Stimulated activated CD8-positive, alpha-beta memory T cell treated with anti-CD3 and anti-CD28 coated beads, Interleukin-7, amount 100 ng/mL, for 4 hours (primary cell): ENCODE measurements at places on chromosomes 12 and 14.

- no peak for DNase-seq
Measured at GRCh38 chr14:92647797-92648279, 100.6 kb downstream of the LGMN start.

GRCh38 chr12:25784669-25785068 is 173.8 kb upstream of the RASSF8 start:
- DNase-seq = no peak

GRCh38 chr14:96086574-96087077 is 47.5 kb downstream of the C14orf132 start:
- DNase-seq = no peak

DNA sequence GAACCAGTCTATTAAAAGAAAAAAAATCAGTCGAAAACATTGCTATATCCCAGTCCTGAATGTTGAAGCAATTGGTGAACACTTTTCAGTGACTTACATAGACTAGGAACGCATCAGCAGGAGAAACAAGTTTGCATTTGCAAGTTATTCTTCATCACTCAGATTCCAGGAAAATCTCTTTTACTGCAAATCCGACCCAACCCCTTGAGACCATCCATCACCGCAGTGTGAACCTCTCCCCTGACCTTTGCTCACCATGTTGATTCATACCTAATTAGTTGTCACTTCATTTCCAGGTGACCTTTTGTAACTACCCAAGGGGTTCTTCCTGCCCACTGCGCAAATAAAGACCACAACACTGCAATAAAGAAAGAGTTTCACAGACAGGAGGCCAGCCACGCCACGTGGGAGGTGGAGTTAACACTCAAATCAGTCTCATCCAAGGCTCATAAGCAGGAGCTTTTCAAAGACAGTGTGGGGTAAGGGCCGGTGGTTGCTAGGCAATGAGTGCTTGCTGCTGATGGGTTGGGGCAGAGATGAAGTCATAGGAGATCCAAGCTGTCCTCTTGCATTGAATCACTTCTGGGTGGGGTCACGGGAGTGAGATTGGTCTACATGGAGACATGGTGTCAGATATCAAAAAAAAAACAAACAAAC is 241.3 kb upstream of the TMEM132C start:
- no peak for DNase-seq

- no peak for DNase-seq
Measured at GRCh38 chr12:55675666-55676065, 32.0 kb downstream of the ITGA7 start.

DNA sequence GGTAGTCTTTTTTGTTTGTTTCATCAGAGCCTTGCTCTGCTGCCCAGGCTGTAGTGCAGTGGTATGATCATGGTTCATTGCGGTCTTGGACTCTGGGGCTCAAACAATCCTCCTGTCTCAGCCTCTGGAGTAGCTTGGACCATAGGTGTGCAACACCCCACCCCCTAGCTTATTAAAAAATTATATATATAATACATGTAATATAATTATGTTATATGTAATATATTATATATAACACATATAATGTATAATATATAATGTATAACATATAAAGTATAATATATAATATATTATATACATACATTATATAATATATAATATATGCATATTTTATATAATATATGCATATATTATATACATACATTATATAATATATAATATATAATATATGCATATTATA is 21.8 kb downstream of the LHX5 start:
- DNase-seq = no peak

DNA sequence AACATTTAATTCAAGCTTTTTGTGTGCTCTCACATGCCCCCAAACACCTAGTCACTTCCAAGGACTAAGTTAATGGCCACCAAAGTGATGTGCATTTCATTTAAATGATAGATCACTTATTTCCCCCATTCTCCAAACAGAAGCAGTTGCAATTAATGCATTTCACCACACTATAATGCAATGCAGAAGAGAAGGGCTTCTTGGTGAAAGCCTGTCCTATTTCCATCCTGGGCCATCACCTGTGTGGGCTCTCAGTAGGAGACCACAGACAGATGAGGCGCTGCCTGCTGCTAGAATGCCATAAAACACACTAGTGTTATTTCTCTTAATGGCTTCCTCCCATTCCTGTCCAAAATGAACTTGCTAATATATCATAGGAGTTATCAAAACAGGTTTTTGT is 151.2 kb downstream of the GPR65 start:
- DNase-seq = no peak

GRCh38 chr14:72864712-72865365 is 29.1 kb downstream of the DPF3 start:
- no peak for DNase-seq

- no peak for DNase-seq
Measured at GRCh38 chr14:76811561-76811960, 1.1 kb downstream of the ANGEL1 start.

GRCh38 chr14:93957751-93958566 is 18.4 kb downstream of the ASB2 start:
- DNase-seq = no peak

- no peak for DNase-seq
Measured at GRCh38 chr14:75441728-75442127, 13.9 kb downstream of the JDP2 start.

DNA sequence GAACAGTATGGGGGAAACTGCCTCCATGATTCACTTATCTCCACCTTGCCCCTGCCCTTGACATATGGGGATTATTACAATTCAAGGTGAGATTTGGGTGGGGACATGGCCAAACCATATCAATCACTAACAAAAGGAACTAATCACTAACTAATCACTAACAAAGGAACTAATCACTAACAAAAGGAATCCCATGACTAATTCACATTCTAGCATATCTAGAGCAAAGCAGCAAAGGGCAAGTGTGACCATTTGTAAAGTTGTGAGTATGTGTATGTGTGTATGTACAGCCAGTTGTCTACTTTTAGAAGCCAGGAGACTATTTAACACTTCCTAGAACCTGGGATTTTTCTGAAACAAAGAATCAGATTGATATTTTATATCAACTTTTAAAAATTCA is 30.9 kb upstream of the PCED1B start:
- no peak for DNase-seq

DNA sequence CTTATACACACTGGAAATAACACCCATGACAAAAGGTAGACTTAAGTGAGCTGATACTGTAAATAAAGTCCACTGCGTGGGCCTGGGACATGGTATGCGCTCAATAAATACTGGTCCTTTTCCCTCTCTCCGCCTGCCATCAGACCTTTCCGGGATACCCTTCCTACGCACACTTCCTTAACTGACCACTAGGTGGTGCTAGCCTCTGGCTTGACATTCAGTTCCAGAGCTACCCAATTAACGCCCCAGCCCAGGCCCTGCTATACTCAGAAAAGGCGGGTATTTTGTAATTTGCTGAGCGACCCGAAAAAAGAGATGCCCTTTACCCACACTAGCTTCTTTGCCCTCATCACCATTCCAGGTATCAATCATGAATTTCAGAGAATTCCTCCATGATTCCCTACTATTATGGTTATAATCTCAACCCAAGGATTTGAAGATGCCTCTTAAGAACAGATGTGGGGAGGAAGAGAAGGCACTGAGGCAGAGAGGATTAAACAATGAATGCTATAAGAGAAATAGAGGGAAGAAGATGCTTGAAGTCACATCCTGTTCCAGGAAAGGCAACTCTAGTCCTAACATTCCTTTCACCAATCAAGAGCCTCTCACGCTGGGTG is 3.9 kb upstream of the LRP1 start:
- peak; percentile 55 for DNase-seq

GRCh38 chr14:87199381-87199780 is 793.6 kb downstream of the GALC start:
- no peak for DNase-seq

DNA sequence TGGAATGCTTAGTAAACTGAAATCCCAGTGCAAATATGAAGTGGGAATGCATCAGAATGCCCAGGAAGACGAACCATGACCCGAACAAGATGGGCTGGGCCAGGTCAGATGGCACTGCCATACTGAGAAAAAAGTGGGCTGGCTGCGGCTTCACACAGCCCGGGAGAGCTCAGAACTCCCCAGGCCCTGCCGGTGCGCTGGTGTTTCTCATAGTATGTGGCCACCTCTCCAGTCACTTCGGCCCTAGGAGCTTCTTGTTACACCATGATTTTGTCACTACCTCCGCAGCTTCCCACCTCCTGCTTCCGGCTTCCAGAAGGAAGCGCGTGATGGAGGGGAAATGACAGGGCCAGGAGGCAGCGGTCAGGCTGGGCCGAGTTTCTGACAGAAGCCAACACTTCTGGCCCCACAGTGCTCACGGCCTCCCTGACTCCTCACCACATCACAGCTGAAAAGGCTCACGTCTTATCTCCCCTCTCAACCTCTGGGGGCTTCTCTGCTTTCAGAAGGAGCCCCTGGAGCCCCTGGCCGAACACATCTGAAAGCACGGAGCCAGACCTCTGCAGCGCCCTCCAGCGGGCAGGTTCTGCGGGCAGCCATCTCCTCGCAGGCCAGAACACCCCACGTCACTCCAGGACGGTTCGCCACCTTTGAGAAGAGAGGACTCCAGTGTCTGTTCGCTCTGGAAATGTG is 30.7 kb downstream of the DAD1 start:
- peak; percentile 60 for DNase-seq

DNA sequence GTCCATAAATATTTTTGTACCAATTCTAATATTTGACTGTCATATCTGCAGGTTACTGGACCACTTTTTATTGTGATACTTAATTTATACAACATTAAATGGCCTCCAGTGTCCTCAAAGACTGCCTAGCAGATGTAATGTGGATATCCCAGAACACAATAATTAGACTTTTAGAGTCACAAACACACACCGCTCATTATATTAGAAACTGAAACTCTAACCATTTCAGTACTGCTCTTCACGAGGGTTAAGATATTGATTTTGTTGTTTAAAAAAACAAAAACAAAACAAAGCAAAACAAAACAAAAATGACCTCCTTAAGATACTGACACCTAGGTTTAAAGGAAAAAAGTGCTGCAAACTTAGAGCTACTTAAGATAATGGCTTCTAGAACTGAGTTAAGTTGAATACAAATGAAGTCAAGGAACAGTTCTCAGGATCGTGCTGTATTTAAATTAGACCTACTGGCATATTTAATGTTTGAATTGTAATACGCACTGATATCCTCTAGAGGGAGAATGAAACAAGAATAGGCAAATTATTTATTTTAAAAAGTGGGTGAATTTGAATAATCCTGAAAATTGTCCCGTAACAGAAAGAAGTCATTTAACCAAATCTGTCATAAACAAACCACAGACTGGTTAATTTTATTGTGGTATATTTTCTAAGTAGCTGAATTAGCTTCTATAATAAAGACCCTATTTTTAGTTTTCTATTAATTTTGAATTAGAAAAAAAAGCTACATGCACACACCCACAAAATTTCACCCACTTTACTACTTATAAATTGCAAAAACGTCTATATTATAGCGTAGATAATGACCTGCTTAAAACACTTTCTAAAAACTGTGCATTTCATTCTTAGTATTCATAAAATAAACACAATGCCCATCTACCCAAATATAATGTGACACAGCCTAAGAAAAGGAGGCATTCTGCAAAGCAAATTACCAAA is 395.2 kb upstream of the DCN start:
- DNase-seq = no peak

GRCh38 chr12:103996595-103996994 is 30.9 kb downstream of the TDG start:
- DNase-seq = no peak

GRCh38 chr14:93274055-93274806 is 58.6 kb downstream of the BTBD7 start:
- DNase-seq = no peak

GRCh38 chr14:54623279-54624004 is 56.5 kb downstream of the SAMD4A start:
- DNase-seq = no peak

- DNase-seq = no peak
Measured at GRCh38 chr14:52012635-52013034, 23.3 kb downstream of the RTRAF start.

DNA sequence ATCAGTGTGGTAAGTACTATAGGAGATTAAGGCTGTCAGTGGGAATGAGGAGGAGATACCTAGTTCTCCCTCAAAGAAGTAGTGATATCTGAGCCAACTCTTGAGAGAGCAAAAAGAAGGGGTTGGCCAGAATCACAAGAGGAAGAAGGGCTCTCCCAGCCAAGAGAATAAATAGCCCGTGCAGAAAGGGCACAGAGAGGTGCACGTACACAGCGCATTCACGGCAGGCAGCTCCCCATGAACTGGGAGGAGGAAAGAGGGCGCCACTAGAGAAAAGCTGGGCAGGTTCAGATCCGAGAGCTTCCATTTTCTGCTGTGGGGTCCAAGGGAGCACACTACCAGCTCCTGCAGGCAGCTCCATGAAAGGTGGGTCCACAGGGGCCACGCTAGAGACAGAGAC is 59.9 kb downstream of the PPP2R5E start:
- no peak for DNase-seq

GRCh38 chr12:115897729-115898128 is 379.8 kb downstream of the MED13L start:
- no peak for DNase-seq

DNA sequence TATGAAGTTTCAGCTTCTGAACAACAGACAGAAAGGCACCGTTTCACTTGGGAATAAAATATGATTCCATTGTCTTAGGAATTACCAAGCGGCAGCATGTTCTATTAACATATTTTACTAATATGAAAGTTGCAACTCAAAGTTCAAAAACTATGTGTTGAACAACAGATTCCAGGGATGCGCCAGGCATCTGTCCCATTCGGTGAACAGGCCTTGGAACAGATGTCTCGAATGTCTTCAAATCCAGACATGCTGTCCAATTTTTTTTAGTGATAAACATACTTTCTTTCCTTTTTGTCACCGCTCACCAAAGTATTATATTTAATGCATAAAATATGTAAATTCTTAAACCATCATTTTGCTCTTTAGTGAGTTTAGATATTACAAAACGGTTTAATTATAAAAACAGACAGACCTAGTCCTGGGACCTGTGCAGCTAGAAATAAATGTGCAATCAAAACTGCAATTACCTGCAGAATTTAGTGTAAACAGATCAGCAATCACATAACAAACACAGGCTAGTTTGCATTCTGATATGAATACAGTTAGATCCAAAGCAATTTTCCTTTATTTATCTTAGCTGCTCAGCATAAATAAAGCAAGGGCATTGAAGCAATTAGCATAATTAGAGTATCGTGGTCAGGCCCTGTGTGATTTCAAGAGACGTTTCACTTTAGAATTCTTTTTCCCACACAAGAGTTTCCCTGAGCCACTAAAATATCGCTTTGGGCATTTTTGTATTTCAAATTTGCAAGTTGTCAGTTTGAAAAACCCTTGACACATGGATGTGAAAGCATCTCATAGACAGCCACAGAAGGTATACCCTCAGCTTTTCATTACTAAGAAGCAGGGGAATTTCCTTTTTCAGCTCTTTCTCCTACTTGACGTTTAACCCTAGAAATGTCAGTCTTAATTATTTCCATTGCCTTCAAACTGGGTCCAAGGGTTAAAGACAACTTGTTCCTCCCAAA is 420.8 kb downstream of the EGLN3 start:
- DNase-seq = no peak

- no peak for DNase-seq
Measured at GRCh38 chr12:19710811-19711793, 271.8 kb downstream of the AEBP2 start.

DNA sequence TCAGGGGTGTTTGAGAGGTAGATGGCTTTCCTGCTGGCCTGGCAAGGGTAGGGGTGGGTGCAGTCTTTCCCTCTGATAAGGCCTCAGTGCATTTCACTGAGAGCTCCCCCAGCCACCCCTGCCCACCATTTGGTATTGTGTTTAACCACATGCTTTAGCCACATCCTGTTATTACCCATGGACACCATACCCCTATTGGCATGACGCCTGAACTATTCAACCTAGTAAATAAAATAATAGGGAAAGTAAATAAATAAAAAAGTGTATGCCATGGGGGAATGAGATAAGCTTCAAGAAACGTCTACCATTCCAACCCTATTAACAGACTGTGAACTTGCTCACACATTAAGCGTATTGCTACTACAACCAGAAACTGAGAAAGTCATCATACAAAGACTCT is 7.6 kb upstream of the LGR5 start:
- no peak for DNase-seq
